ENCODE measurements at places on chromosomes 2 and 18.

DNA sequence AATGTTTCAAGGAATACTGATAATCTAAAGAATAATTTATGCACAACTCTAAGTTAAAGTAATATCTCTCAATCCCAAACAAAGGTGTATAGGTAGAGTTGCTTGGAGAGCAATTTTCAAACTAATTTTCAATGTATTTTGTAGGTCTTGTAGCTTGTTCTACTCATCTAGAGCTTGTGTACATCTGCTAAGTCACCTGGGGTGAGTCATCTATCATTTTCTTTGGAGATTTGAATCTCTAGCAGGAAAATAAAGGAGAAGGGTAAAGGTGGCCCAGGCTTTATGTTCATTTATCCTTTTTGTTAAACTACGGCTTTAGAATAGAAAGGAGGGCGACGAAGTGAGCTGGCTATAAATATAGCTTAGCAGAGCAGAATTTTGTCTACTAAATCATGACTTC, 76.8 kb upstream of the THUMPD2 start:
- no peak for DNase-seq

DNA sequence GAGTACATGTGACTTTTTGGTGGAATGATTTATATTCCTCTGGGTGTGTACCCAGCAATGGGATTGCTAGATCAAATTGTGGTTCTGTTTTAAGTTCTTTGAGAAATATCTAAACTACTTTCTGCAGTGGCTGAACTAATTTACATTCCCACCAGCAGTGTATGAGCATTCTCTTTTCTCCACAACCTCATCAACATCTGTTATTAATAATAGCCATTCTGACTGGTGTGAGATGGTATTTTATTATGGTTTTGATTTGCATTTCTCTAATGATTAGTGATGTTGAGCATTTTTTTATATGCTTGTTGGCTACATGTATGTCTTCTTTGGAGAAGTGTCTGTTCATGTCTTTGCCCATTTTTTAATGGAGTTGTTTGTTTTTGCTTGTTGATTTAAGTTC, 267.4 kb upstream of the NT5C1B start:
- no peak for DNase-seq

GRCh38 chr18:24019641-24020331, 5.2 kb downstream of the TTC39C start:
- DNase-seq = peak; percentile 32

- DNase-seq = no peak
Measured at GRCh38 chr18:48333563-48333962, 75.6 kb downstream of the ZBTB7C start.

- no peak for DNase-seq
Measured at GRCh38 chr2:28661589-28662001, 90.0 kb upstream of the PPP1CB start.

DNA sequence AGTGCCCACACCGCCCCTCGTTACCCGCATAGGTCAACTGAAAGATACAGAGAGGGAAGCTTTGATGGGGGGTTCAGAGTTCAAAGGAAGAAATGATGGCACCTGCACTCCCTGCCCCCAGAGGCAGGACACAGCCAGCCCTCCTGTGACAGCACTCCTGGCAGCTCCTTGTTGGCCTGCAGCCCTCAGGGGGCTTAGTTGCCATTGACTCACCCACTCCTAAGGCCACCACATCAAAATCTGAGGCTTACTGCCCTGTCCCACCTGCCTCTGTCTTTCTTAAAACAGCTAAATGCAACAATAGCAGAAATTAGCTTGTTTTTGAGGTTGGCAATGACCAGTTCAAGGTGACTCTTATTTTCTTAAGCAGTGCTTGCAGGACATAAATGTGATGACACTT, 31.6 kb upstream of the SLC35F6 start:
- DNase-seq = no peak

DNA sequence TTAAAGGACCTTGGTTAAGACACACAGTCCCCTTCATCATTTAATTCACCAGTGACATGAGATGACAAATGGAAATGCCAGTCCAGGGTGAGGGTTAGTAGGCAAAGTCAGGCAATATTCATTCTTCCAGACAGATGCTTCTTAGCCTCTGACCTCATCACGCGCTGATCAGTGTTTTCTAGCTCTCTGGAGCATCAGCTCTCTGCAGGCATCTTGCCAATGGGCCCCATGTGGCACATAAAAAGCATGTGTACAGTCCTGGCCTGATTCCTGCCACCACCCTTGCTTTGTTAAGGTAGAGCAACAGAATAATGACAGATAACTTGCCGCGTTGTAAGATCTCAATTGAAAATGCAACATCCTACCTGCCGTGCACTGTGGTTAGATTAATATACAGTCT, 20.3 kb upstream of the NPAS2 start:
- no peak for DNase-seq

GRCh38 chr2:181374781-181375675, 82.2 kb upstream of the ITGA4 start:
- DNase-seq = no peak

GRCh38 chr2:27264753-27265535, 2.1 kb upstream of the SLC30A3 start:
- DNase-seq = peak; percentile 43

DNA sequence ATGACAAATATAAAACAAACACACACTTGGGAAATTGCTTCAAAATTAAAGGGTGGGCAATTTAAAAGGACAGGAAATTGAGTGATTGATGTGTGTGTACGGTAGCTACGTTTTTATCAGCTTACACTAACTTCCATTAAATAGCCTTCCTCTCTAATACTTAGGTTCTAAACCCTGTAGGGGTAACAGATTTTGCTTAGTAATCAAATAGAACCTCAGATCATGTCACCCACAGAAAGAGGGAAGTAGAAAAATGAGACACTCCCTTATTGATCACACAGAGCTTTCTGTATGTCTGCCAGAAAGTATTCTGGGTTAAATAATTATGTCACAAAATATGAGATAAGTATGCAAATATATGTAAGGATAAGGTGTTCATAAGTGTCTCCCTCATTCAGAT, 93.3 kb downstream of the ICA1L start:
- no peak for DNase-seq

DNA sequence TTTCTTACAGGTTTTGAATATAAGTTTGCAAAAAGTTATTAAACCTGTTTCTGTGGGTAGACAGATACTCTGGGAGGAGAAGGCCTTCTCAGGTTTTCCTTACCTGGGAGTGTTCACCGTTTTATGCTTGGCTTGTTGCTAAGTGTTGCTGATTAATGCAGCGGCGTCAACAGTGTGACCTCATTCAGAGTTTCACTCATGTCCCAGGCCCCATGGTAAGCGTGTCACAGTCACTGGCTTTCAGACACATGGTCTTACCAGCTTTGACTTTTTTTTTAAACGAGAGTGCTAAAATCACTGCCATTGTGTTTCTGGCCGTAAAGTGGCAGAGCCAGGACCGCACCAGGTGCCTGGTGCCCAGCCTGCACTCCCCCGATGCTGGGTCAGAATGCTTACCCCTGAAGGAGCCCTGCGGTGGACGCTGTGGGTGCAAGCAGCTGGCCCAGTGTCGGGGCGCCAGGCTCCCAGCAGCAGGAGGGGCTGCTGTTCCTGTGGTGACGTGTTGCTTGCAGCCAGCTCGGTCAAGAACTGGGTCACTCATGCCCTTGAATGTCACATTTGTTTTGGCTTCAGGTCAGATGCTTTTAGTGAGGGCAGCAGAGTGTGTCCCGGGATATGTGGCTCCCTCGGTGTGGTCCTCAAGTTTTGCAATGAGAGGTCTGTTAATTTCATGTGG, 3.5 kb downstream of the CAPN10 start:
- DNase-seq = no peak

DNA sequence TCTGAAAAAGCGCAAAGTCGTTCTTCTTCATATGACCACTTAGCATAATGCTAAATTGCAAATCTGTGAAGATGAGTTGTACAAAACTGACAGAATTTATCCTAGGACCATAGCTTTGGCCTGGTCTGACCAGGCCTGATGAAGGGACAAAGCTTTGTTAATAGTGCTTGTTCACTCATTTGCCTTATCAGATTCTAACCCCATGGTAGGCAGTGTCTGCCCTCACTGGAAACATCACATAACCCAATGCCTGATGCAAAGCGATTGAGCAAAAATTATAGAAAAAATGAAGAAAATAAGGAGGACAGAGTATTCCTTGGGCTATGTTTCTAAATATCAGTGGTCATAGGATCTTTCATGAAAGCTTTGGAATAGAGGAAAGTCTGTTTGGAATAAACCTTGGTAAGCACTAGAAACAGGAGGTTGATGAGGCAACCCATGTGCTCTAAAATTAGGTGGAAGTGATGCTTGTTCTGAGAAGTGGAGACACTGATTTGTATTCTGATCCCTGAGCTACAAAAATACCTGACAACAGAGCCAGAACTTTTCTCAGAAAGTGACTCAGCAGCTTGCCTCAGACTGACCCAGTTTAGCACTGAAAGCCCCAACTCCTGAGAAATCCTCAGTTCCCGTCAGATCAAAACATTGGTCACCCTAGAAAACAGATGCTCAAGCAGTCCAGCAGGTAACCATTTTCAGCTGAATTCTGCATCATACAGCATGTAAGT, 131.4 kb upstream of the MAPRE2 start:
- DNase-seq = no peak

- peak; percentile 55 for DNase-seq
Measured at GRCh38 chr18:79246309-79247108, 149.2 kb upstream of the NFATC1 start.

GRCh38 chr2:29401994-29402393, 286.8 kb downstream of the CLIP4 start:
- no peak for DNase-seq

DNA sequence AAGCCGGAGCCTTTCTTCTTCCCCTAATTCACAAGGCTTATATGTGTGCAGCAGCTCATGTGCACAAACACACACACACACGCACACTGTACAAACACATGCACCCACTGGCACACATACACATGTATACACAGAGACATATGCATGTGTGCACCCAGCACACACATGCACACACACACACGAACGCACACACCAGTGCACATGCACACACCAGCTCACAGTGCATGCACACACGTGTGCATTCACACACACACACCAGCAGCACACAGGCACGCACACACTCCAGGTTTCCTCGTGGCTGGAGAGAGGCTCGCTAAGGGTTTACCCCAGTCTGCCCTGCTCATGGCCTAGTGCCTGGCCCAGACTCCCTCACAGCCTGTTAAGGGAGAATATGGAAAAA, 234.0 kb downstream of the EIPR1 start:
- DNase-seq = no peak

DNA sequence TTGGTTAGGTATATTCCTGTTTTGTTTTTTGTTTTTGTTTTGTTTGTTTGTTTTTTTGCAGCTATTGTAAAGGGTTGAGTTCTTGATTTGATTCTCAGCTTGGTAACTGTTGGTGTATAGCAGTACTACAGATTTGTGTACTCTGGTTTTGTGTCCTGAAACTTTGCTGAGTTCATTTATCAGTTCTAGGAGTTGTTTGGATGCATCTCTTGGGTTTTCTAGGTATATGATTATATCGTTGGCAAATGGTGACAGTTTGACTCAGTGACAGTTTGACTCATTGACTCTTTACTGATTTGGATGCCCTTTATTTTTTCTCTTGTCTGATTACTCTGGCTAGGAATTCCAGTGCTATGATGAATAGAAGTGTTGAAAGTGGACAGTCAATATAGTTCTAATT, 53.7 kb downstream of the APLF start:
- DNase-seq = no peak

DNA sequence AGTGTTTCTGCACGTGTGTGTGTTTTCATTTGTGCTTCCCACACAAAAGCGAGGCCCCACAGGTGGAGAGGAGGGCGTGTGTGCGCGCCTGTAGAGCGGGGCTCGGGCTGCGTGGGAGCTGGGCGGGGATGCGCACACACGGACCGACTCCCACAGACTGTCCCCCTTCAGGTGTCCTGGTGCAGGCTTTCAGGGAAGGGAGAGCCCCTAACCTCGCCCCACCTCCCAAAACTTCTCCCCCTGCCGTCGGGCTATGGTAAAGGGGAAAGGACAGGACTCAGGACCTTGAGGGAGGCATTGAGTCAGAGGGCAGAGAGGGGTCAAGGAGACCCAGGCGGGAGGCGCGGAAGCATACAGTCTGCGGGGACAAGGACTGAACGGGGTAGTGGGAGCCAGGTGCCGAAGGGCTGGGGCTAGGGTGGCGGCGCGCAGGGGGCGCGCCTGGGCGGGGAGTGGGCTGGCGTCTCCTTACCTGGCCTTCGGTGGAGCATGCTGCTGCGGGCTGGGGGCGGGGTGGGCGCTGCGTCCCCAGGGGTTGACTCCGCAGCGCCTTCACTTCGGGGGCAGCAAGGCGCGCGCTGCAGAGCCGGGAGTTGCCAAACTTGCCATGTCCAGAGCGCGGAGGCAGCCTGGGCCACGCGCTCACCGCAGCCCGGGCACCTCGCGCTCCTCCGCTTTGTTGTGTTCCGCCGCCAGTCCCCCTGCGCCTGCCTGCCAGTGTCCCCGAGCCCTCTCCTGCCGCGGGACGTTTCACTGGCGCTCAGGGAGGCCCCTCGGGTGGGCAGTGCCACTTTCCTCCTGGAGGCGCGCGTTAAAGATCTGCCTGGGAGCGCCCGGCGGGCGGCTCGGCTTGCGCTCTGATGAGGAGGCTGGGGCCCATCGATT, 302.0 kb downstream of the NCKAP5 start:
- no peak for DNase-seq

DNA sequence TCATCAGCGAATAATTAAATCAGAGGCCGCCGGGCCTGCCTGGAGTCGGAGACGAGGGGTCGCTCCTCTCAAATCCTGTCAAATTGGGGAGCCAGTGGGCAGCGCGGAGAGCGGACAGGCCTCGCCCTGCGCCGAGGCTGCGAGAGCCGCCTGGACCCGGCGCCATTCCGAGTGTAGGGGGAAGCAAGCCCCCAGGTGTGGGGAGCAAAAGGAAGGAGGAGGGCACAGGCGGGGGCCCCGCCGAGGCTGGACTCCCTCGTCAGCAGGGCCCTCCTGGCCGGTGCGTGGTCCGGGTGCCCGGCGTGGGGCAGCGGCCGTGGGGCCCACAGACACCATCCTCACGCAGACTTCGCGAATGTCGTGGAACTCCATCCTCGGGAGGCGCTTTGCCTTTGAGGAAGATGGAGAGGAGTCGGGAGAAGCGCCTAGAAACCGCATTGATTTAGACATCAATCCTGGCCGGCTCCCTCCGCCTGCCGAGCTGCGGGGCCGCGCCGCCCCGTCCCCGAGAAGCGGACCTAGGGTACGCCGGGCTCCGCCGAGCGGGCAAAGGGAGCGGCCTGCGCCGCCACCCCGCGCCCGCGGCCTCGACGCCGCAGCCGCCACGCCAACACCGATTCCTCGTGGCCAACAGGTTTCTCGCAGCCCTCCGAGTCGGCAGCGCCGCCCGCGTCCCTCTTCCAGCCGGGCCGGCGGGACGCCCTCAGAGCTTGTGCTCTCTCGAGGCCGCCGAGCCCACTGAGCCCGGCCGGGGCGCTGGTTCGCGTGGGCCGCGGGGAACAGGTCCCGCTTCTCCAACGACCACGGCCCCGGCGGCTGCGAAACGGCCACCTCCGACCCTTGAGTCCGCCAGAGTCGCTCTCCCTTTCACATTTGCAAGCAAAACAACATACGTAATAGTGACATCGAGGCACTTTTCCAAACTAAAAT, 6.7 kb upstream of the ONECUT2 start:
- DNase-seq = no peak

DNA sequence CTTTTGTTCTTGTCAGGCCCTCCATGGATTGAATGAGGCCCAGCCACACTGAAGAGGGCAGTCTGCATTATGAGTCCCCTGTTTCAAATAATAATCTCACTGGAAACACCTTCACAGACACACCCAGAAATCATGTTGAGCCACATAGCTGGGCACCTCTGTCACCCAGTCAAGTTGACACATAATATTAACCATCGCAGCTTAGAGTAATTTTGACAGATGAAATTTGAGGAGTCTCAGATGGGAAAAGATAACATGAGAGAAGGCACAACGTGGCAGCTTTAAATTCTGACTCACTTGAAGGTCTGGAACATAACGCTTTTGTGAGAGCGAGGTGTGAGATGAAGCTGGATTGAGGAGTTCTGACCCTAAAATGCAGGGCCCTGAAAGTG, 70.9 kb upstream of the TMEM87B start:
- DNase-seq = no peak
